ENCODE measurements at places on chromosomes 6 and 20.

- DNase-seq, result no peak
Measured at GRCh38 chr20:44656448-44656847, 4.9 kb upstream of the ADA start.

- no peak for DNase-seq
Measured at GRCh38 chr6:111183702-111184517, 96.6 kb downstream of the SLC16A10 start.

DNA sequence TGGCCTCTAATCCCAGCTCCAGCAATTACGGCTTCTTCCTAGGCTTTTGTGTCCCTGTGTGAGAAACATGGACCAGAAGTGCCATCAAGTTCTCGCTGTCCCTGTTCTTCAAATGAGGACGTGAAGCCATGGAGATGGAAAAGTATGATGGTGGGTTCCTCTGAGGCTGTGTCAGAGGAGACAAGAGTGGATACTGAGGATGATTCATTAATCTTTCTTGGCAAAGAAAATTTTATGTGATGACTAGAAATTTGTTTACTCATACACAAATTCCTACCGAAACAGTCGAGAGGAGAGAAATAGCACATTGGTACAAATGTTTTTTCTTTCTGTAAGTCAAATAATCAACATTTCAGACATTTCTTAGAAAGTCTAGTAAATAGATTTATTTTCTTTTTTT is 35.0 kb upstream of the PNRC1 start:
- no peak for DNase-seq

DNA sequence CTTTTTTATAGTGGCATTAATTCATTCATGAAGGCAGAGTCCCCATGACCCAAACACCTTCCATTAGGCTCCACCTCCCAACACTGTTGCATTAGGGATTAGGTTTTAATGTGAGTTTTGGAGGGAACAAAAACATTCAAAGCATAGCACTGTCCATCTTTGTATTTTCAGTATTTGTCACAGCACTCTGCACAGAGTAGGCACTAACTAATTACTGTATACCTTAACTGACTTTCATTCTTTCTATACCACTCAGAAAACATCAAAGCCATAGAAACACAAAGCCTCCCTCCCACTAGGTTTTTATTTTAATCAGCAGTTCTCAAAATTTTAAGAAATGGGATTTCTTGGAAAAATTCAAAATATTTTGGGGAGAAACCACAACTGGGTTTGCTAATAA is 21.8 kb upstream of the AHI1 start:
- no peak for DNase-seq

DNA sequence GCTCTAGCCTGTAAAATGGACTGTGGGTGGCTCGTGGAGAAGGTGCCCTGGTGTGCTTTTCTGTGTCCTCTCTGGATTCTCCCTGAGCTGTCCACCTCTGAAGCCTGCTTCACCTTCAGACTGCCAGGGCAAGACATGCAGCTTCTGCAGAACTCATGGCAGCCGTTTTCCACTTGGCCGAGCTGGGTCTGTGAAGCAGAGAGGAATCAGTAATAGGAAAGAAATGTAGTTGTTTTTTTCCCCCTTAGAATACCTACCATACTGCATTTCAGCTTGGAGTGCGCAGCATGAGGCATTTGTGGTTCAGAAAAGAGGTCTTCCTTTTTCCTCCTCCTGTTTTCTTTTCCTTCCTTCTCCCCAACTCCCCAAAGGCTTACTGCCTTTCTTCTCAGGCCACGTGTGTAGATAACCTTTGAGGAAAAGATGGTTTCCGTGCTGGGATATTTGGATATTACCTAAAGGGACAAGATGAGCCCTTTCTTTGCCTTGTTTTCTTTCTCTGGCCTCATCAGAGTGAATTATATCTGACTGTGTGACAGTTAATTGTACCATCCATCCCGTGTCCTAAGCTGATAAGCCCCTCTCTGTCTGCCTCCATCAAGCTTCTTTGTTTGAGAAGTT is 39.4 kb downstream of the RREB1 start:
- no peak for DNase-seq

- no peak for DNase-seq
Measured at GRCh38 chr20:39605908-39606307, 643.8 kb downstream of the DHX35 start.

DNA sequence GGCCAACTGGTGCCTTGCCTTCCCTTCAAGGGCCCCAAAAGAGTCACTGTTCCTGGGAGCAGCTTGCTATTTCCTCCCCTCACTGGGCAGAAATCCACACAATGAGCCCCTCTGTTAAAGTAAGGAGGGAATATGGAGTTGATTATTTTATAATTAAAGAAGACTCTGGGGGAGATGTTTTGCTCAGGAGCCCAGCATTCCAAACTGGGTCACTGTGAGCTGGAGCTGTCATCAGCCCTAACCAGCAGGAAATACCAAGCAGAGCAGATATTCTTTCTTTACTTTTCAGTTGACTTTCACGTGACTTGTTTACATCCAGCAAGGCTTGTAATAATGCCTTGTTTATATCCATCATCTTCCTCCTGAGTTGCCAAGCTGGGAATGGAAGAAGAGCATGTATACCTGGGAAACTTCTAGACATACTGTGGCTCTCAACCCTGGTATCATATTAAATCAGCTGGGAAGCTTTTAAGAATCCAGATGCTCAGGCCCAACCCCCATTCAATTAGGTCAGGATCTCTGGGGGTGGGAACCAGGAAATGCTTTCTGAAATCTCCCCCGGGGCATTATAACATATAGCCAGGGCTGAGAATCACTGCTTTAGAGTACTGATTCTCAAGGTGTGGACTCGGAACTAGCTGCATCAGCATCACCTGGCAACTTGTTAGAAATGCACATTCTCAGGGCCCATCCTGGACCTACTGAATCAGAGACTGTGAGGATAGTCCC is 175.6 kb upstream of the MYLIP start:
- DNase-seq, result no peak

GRCh38 chr6:170596426-170596825 is 12.0 kb upstream of the PDCD2 start:
- DNase-seq, result no peak

GRCh38 chr6:148649454-148649963 is 97.3 kb upstream of the UST start:
- no peak for DNase-seq

DNA sequence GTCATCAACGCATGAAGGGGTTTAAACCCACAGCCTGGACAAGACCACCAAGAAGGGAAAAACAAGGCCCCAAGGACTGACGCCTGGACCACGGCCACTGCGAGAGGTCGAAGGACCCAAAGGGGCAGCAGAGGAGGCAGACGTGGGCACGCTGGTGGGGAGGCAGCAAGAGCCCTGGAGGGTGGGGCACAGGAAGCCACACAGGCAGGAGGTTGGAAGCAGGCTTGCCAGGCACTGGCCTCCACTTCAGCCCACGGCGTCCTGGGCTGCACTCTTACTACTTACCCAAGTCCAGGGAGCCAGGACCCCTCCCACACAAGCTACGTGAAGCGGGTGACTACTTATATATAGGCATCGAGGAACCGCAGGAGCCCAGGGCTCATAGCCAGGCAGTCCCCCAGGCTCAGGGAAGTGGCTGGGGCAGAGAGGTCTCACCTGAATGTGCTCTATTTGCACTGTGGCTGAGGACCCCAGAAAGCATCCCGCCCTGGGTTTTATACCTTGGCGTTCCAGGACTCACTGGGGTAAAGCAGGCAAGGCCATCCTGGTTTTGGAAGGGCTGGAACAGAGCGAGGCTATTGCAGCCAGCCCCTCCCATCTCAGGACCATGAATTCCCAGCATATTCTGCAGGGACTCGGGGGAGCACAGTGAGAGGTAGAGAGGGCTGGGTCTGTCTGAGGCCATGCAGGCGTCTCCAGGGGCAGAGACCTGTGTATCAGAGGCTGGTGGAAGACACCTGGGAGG is 113.8 kb upstream of the AFDN start:
- DNase-seq, result no peak

- no peak for DNase-seq
Measured at GRCh38 chr20:56776345-56776744, 147.2 kb downstream of the TFAP2C start.

GRCh38 chr6:157429248-157429647 is 48.3 kb downstream of the ZDHHC14 start:
- no peak for DNase-seq

DNA sequence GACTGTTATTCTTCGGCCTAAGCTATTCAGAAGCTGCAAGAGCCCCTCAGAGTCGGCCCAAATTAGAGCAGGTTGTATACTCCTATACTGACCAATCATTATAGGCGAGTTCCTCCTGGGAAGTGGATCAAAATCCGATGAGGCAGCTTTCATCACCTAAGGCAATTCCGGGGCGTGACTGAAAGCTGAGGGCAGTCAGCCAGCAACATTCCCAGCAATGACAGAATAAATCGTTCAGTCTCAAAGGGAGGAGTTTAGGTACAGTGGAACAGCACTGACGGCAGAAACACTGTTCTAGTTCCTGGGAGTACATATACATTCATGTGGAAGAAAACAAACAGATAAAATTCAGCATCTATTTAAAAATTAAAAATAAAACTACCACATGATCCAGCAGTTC is 10.8 kb downstream of the HLA-DQB2 start:
- DNase-seq, result no peak

DNA sequence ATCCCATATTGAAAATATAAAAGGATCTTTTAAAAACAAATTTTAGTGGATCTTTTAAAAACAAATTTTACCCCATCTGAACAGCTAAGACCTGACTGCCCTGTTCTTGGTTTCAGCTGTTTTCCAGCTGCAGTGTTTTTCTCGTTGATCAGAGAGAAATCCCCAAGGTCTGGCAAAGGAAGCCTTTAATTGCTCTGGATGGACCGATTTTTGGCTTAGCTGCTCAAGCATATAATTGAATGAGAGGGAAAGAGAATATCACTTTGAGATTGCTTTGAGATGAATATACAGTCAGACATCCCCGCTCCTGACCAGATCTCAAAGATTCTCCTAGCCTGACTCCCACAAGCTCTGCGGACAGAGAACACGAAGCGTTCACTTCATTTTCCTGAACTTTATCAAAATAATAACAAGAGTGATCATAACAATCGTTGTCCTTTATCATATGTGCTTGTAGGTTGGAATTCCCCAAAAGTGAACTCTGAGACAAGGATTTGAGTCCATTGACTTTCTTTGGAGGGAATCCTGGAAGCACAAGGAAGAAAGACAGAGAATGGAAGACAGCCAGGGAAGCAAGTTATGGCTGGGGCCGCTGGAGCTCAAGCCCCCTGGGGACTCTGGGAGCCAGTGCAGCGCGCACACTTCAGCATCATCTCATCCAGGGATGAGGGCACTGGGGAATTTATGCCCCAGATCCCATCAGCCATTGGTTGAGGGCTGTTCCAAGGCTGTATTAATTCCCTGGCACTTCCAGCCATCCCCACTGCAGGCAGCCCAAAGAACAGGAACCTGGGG is 101.3 kb downstream of the SNX5 start:
- DNase-seq, result no peak

DNA sequence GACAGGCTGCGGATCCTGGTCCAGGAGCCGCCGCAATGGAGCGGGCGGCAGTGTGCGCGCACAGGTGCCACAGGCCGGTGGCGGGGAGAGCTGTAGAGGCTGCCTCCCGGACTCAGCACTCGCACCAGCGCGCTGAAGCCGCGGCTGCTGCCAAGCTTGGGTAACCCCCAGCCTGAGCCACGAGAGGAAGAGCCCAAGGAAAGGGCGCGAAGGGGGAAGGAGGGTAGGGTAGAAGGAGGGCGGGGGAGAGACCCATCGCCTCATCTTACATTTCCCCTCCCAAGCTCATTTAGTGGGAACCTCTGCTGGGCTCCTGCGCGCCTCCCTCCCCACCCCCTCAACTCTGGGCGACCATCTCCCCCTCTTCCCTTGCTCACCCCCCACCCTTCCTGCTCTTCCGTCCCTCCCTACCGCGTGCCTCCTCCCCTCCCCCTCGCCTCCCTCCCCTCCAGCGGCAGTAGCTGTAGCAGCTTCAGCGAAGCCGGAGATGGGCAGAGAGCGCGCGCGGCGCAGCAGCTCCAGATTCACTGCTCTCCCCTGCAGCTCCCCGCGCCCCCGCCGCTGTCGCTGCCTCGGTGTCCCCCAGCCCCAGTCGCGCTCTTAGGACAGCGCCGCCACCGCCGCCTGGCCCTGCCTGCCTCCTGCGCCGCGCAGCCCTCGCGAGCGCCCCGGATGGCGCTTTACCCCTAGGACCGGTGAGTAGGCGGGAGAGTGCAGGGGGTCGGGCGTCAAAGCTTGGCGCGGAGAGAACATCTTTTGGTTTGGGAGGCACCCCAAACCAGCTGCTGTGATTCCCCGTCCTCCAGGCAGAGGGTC is at the start of gene FUT9:
TSS of gene FUT9 (plus strand) at position 457 of the 816 bp plus-strand sequence. CDS start 187,182 bp downstream, outside the sequence.
- DNase-seq, result no peak

DNA sequence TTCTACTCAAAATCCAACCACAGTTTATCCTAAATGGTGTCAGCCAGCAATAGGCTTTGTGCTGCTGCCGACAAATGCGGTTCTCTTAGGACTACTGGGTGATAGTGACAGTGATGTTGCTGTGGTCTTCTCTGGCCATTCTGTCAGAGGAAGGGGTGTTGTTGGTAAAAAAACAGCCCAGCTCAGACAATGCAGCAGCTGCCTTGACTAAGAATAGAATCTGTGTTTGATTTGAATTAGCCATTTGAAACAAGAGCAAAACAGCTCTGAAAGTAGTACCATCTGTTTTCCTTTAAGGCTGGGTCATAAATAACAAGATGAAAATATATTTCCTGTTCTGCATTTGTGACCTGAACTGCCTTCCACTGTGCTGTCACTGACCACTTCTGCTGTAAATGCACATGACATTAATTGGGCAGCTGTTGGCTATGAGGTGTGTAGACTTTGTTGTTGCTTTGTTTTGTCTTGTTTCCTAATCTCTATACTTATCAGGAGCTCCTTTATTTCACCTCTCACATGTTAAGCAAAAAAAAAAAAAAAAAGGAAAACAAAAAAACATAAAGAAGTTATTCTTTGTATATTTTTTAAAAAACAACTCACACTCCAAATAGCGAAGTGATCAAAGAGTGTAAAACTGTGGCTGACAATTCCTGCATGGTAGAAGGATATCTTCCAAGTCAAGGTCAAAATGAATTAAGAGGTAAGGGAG is 497.8 kb upstream of the ARID1B start:
- no peak for DNase-seq

GRCh38 chr6:135779213-135779612 is 72.3 kb upstream of the PDE7B start:
- DNase-seq, result no peak

- no peak for DNase-seq
Measured at GRCh38 chr6:79818471-79818870, 128.9 kb downstream of the ELOVL4 start.

- DNase-seq, result no peak
Measured at GRCh38 chr6:5996714-5997419, 9.9 kb downstream of the NRN1 start.

DNA sequence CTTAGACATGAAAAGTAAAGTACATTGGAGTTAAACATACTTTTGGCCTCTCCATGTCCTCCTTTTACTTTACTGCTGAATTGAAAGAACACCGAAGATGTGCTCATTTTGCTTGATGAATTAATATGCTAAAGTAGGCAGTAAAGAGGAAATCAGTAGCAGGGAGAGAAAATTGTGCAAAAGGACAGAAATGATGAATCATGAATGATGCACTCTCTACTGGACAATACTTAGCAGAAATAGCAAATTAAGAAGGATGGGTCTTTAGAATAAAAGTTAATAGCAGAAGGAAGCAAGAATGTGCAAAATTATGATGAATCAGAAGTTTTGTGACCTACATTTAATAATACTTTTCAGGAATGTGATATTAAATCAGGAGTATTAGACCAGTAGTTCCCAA is 8.4 kb upstream of the SPINT3 start:
- DNase-seq, result no peak

GRCh38 chr6:9515633-9516606 is 899.0 kb downstream of the TFAP2A start:
- DNase-seq, result no peak

All from stimulated activated CD4-positive, alpha-beta T cell treated with anti-CD3 and anti-CD28 coated beads, Interleukin-2, amount 100 ng/mL, for 24 hours (primary cell).